SHP77 treated with DMSO at 0.1 percent for 48 hours (cell line): ENCODE measurements at places on chromosomes 4 and X.

GRCh38 chrX:94961730-94962129 lies 1287.7 kb downstream of the FAM133A start:
- no peak for DNase-seq

- DNase-seq: no peak
Measured at GRCh38 chrX:48910926-48911411, 477 bp downstream of the SLC35A2 start.

GRCh38 chr4:95910749-95911148 lies 70.9 kb downstream of the PDHA2 start:
- DNase-seq: no peak

- DNase-seq: no peak
Measured at GRCh38 chr4:10534820-10535219, 77.6 kb upstream of the ZNF518B start.

GRCh38 chr4:1752284-1753041 lies 31.1 kb downstream of the TACC3 start:
- DNase-seq: no peak

- DNase-seq: no peak
Measured at GRCh38 chrX:29870608-29871007, 344.8 kb upstream of the MAGEB2 start.

GRCh38 chrX:22690116-22690515 lies 309.6 kb upstream of the DDX53 start:
- no peak for DNase-seq

DNA sequence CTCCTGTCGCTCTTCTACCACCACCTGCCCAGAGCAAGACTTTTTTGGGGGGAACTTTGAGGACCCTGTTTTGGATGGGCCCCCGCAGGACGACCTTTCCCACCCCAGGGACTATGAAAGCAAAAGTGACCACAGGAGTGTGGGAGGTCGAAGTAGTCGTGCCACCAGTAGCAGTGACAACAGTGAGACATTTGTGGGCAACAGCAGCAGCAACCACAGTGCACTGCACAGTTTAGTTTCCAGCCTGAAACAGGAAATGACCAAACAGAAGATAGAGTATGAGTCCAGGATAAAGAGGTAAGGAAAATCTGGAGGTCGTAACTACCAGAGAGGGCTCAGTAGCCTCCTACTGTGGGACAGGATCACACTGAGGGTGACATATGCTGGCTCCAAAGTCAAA lies 364.5 kb downstream of the MAPK10 start:
- no peak for DNase-seq

DNA sequence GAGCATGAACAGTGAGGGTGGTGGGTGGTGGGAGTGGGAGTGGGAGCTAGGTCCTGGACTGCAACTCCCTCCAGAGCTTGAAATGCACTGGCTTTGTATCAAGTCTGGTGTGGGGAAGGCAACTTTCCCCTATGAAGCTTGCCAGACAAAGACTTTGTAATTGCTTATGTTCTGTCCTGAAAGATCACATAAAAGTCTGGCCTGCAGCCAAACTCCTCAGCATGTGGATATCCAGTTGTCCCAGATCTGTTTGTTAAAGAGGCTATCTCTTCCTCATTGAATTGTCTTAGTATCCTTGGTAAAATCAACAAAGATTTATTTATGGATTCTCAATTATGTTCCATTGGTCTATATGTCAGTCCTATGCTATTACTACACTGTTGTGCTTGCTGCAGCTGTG lies 607.9 kb downstream of the GLUD2 start:
- peak; percentile 1 for DNase-seq

- DNase-seq: no peak
Measured at GRCh38 chrX:121921258-121921657, 873.8 kb downstream of the GLUD2 start.

DNA sequence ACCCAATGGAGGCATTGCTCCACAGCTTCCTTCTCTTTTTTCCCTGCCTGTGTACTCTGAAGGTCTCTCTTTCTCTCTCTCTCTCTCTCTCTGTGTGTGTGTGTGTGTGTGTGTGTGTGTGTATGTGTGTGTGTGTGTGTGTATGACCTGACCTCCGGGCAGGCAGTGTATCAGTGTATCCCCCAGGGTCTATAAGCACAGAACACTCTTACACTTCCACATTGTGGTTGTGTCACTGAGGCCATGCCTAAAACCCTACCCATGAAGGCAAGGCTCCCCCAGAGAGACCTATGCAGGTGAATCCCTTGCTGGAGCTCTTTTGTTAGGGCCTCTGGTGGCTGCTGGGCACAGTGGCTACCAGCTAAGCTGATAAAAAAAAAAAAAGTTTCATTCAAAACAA lies 300.4 kb upstream of the BMP3 start:
- no peak for DNase-seq

DNA sequence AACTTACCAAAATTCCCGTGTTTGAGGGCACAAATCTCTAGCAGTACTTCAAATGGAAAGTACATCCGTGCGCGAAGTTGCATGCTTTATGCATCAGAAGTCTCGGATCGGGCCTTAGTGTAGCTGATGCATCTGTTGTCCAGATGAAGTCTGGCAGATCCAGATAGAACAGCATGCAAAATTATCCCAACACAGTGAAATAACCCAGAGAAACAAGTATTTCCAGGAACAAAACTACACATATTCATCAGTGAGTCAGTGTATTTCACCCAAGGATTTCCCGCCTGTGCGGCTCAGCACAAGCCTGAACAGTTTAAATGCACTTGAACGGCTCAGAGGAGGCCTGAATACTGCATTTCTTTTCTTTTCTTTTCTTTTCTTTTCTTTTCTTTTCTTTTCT lies 27.4 kb upstream of the CLDN24 start:
- no peak for DNase-seq
